ENCODE measurements at places on chromosomes 3 and 15. TPM values are rescaled to one million over a fixed set of nuclear protein-coding genes. Genes with fewer than 3 reads are reported as not detected.

TERC gene
- polyA plus RNA-seq = not detected

ITIH4 gene
- 7.3 TPM for polyA plus RNA-seq

PLA2G4D gene
- 0.07 TPM for polyA plus RNA-seq

LDHAL6B gene
- polyA plus RNA-seq = 0.17 TPM

CELF6 gene
- 3.9 TPM for polyA plus RNA-seq

KLHL6 gene
- 1.1 TPM for polyA plus RNA-seq

ACTC1 gene
- 2.0 TPM for polyA plus RNA-seq

GRCh38 chr15:85718271-85718971 is 76.3 kb downstream of the KLHL25 start:
- DNase-seq = no peak

DNA sequence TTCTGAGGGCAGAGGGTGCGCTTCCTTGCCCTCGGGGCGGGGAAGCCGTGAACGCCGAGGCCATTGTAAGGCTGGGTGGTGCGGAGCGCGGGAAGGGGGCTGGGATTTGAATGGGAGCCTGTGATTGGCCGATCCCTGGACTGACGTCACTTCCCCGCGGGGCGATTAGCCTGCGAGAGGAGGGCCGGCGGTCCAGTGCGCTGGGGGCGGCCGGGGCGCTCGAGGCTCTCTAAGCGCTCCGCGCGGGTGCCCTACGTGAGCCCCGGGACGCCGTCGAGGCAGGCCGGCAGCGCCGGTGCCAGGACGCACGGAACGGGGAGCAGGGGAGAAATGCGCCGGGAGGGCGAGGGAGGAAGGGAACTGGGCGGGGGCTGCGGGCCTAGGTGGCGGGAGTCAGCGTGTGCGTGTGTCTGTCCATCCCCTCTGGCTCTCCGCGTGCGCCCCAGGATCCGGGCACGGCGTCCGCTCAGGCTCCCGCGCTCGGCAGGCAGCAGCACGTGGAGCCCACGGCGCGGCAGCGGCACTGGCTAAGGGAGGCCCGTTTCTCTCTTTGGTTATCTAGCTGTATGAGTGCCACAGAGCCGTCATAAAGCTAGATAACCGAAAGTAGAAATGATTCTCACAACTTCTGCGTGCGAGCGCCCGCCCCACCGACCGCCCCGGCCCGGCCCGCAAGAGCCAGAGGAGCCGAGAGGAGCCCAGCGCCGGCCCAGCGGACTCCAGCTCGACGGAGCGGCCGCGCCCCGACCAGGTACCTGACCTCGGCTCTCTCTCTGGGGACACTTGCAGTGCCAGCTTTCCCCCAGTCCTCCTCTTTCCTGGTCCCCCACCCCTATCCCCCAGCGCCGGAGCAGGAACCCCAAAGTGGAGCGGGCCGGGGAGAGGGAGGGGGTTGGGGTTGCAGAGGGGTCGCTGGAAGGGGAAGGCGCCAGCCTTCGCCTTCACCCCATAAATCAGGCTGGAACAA is 33.1 kb upstream of the POLG start:
- no peak for DNase-seq

DNA sequence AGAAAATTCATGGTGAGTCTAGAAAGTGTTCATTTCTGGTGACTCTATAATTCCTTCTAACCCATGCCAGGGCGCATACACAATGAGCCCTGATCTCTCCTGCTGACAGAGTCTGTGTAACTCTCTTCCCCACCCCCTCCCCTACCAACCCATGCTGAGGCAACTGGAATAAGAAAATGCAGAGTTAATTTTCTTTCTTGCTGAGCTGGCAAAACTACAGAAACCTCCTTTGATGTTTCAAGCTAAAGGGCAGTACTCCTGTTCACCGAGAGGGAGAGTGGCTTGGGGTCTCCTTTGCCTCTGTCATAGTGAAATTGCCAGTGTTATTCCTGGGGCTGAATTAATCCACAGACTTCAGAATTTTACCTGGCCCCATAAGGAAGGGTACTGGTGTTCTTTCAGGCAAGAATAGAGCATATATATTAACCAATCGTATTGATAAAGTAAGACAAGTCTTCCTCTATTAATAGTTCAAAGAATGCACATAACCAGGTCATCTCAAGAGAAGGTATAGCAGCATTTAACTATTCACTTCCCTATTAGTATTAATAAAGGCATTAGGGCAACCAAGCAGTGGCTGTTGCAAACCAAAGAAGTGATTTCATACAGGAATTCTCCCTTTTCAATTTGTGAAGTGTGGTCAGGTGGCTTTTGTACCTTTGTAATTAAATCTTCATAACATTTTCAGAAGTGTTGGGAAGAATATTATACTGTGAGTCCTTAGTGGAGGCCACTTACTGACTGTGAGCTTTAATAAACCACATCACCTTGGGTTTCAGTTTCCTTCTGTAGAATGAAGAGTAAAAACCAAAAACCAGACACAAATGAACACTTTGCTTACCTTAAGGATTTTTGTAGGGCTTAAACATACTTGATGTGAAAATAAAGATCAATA is 4.1 kb downstream of the GAP43 start:
- no peak for DNase-seq

DNA sequence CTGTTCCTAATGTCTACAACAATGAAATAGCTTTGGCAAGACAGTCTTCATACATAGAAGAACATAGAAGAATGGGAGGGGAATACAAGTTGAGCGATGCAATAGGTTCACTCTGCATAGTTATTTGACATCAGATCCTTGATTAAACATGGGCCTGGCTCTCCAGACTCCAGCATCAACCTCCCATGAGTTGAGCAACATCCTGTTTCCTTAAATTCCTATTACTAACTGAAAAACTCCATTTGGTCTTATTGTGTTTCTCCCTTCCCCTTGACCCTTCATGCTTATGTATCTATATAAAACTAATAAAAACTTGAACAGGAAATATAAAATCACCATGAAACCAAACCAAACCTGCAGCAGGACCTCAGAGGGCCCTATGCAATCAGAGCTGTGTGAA is 304.5 kb upstream of the SATB1 start:
- no peak for DNase-seq

DNA sequence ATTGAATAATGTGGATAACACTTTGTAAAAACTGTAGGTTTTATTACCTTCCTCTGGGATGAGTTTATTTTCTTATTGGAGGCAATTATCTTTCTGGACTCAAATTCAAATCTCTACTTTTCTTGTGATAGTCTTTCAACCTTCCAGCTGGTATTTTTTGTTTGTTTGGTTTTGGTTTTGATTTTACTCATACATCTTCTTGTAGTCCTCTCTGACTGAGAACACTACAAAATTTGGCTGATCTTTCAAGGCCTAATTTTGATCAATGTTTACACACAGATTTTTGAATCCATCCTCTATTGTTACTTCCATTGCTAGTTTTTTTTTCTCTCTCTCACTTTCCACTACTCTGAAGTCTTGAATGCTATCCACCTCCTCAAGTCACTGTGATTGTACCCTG is 303.8 kb upstream of the NECTIN3 start:
- no peak for DNase-seq

GRCh38 chr3:33749546-33750210 is 31.6 kb upstream of the CLASP2 start:
- no peak for DNase-seq

- DNase-seq = no peak
These were observed 69.0 kb downstream of the MGLL start for GRCh38 chr3:127753338-127753737.

- DNase-seq = no peak
These were observed 152.2 kb downstream of the TCF12 start for GRCh38 chr15:57070674-57071073.

- no peak for DNase-seq
These were observed 4.3 kb downstream of the ATP6V1A start for GRCh38 chr3:113751141-113751540.

DNA sequence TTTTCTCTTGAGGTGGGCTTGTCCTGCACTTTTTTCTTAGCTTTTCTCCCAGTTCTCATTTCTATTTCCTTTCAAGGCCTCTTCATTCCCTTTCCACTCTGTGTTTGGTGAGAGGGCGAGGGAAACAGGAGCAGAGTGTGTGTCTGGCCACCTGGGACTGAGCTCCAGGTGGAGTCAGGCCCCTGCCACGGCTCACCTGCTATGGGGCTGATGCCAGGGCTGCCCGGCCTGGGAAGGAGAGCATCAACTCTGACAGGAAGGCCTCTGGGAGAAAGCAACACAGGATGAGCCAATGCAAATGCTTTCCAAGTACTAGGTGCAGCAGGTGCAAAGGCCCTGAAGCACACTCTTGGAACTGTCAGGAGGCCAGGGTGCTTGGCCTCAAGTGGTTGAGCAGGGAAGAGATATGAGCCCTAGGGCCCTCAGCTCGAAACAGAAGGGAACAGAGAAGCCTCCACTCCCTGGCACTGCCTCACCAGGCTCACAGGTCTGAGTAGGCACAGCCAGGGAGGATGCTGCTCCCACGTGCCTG is 27.3 kb upstream of the DUSP7 start:
- no peak for DNase-seq

- no peak for DNase-seq
These were observed 431.6 kb upstream of the RASGRP1 start for GRCh38 chr15:38996111-38996631.

GRCh38 chr3:184347321-184348056 is 10.1 kb downstream of the FAM131A start:
- DNase-seq = no peak

DNA sequence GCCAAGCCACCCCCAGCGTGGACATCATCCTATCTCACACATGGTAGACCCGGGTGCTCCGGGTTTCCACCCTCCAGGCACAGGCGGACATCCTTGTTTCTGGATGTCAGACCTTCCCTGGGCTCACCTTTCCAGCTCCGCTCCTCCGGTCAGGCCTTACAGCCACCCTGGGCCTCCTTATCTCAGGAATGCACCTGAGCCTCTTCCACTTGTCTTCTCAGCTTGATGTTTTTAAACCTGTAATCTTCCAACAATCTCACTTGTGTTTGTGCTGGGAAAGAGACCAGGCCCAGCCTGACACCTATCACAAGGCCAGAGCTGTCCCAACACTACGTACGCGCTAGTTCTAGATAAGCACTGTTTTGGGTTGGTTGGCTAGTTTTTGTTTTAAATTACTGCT is 53.9 kb downstream of the NIPA2 start:
- no peak for DNase-seq

GRCh38 chr3:59374091-59374817 is 324.4 kb upstream of the CFAP20DC start:
- no peak for DNase-seq

GRCh38 chr3:30180310-30181177 is 425.9 kb upstream of the TGFBR2 start:
- no peak for DNase-seq

DNA sequence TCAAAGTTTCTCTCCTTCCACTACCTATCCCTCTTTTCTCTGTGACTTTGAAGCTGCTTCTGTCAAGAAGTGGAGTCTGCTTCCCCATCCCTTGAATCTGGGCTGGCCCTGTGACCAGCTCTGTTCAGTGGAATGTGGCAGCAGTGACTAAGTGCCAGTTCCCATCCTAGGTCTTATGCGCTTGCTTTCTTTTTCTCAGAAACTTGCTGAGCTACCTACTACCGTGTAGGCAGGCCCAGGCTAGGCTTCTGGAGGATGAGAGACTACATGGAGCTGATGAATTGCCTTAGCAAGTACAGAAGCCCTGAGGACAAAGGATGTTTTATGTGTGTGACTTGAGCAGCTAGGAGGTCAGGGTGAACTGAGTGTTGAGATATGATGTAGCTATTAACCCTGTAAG is 123.2 kb downstream of the PDCD6IP start:
- DNase-seq = no peak

- DNase-seq = no peak
These were observed 145.5 kb upstream of the TPM1 start for GRCh38 chr15:62896969-62897486.

DNA sequence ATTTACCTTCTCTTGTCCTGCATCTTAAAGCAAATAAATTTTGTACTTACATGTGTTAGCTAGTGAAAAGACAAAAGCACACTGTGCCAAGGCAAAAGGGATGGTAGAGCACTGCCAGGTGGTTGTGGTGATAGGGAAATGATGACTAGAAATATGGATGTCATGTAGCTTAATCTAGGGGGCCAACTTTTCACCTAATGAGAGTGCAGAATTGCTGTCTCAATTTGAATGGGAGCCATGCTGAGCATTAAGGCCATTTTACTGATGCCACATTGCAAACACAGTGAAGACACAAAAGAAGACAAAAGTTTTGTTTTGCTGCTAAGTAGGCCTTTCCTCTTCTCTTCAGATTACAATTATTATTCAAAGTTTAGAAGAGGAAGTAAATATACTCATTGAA is 274.7 kb downstream of the PDCD6IP start:
- DNase-seq = no peak

DNA sequence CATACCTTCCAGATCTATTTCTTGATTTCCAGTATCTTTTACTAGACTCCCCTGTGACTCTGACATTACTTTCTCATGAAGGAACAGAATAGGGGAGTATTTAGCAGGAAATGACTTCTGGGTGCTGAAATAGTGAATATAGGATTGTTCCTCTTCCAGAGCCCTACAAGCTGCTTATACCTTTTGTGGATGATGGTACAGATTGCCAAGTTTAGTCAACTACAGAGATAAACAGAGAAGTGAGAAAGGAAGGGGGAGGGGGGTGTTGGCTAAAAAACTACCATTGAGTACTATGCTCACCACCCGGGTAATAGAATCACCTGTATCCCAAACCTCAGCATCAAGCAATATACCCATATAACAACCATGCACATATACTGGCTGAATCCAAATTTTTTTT is 298.3 kb upstream of the GPR149 start:
- DNase-seq = no peak

DNA sequence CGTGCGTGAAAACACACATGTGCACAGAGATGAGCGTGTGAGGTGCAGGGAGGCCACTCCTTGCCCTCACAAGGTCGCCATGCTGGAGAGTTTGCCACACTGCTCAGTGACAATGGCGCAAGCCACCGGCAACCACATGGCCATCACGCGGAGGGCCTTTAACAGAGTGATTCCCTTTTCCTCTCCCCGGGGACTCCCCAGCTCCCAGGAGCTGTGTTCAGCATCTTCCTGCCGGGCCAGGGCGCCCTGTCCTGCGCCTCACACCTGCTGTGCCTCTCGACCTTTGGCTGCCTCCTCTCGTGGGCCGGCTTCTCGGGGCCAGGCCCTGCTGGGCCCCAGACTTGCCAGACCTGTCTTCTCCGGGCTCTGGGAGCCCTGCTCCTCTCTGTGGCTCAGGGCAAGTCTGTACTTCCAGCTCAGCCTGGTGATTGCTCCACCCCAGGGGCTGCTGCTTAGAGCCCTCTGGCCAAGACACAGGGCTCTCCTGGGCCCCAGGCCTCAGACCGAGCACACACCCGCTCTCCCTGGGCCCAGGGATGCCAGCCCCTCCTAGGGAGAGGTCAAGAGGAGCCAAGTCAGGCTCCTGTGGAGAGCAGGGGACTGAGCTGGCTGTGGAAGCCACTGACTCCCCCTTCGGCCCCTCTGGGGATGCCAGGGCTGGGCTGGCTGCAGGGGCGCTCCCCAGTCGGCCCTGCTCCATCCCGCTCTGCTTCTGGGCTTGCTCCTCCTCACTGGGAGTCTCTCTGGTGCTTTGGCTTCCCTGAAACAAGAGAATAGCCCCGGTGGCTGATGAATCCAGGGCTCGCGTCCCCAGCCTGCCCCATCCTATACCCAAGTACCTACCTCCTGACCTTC is 5.6 kb downstream of the CCDC9B start:
- DNase-seq = no peak

DNA sequence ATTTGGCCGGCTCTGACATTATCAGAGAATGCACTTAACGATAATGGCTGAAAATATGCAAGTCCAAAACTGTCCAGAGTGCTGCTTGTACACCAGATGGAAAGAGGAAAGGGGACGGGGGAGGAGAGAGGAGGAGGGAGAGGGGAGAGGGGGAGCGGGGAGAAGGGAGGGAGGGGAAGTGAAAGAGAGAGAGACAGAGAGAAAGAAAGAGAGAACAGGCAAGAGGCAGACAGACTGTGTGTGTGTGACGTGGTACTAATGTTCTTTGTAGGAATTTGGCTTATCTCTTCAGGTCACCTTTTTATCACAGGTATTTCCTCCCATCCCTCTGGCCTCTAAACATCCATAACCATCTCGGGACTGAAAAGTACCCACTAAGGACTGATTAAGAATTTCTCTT is 75.1 kb upstream of the LMOD3 start:
- no peak for DNase-seq

All from right renal pelvis (tissue), 4 donors.